ENCODE measurements at places on chromosomes 13 and 19.

DNA sequence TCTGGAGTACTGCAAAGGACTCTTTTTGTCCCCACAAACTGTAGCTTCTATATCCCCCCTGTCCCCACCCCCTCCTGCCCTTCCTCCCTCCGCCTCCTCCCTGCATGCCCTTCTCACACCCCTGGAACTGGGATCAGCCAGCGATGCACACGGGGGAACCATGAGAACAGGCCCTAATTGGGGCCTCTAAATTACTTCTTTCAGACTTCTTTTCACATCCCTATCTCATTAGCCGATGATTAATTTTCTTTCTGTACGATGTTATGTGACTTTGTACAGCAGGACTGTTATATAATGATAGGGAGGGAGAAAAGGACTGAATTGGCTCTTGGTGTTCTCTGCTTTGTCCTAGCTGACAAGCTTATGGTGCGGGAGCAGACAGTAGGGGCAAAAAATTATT is 347.5 kb downstream of the DNAJC15 start:
- DNase-seq = no peak

DNA sequence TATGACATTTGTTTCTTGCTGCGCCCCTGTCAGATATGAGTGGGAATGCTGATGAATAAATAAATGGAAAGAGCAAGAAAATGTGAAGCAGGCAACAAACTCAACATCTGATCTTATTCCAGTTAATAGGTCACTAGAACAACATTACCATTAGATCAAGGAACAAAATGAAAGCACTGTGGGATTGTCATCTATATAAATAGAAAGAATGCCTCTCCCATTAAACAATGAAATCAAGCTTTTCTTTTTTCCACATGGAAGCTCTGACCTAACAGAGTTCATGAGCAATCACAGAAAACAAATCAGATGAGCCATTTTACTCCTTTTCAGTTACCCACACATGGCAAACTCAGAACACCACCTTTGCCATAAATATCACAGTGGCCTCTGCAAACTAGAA is 354.8 kb downstream of the SUCLA2 start:
- no peak for DNase-seq

DNA sequence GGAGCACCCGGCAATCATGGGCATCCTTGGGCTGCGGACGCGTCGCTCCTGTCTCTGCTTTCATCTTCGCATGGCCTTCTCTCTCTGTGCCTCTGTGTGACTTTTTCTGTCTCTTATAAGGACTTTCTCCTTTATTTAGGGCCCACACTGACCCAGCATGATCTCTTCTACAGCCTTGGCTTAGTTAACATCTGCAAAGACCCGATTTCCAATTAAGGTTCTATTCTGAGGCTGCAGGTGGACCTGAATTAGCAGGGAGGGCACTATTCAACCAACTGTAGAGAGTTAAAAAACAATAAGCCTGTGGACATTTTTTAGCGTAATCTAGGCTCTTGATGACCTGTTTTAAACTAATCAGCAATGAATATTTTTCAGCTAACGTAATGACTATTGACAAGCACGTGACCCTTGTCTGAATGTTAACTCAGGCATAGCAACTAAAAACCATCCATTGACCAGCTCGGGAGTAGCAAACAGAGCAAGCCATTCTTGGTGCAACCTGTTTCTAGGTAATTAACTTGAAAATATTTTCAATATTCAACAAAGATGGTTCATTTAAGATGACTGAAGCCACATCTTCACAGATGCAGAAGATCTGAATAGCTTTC is 15.2 kb downstream of the F10 start:
- no peak for DNase-seq

DNA sequence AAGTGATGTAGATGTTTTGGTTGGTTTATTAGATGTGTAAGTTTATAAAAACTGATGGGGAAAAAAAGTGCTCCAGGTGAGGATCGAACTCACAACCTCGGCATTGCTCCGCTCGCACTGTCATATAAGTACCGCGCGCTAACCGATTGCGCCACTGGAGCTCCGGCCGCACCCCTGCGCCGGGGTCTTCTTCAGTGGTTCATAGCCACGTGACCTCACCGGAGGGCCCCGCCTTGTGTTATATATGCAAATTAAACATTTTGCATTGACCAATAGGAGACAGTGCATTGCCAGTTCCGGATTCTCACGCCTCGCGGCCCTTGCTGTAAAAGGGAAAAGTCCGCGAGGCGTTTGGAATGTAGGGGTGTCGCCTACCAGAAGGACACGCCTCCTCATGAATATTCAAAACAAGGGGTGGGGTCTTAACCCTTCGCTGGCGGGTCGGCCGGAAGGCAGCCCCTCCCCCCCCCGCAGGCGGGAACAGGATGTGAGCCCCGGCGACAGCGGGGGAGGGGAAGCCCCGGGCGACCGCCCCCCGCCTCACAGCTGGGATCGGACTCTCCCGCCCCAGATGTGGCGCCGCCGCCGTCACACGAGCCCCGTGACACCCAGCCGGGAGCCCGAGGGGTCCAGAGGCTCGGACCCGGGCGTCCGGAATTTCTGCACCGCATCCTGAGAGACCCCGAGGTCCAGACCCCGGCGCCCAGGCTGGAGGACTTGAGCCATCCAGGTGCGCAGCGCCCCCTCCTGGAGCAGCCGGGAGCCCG is at the start of gene PLEKHG2:
PLEKHG2 (plus strand) TSS at position 570 of the 767 bp plus-strand sequence. CDS start 1,418 bp downstream, outside the sequence.
- peak; percentile 98 for DNase-seq

DNA sequence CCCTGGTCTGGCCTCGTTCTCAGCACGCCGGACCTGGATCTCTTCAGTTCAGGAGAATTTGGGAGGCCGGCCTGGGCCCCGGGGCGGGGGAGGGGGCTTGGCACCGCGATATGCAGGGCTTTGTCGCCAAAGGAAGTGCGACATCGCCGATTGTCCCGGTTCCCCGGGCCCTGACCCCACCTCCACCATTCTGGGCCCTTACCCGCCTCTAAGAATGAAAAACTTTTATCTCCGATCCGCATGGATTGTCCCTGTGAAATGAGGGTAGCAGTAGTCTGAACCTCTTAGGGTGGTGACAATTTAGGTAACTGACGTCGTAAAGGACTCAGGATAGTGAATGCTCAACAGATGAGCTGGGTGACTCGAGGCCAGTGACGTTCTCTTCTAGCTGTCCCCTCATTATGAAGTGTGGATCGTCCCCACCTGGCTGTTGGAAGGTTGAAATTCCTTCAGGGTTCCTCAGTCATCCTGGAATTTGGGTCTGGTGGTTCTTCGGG is 650 bp downstream of the DDA1 start:
- no peak for DNase-seq

- no peak for DNase-seq
Observed at GRCh38 chr13:39577838-39578491, 25.0 kb downstream of the LHFPL6 start.

- DNase-seq = no peak
Observed at GRCh38 chr13:30179597-30180276, 127.6 kb downstream of the KATNAL1 start.

DNA sequence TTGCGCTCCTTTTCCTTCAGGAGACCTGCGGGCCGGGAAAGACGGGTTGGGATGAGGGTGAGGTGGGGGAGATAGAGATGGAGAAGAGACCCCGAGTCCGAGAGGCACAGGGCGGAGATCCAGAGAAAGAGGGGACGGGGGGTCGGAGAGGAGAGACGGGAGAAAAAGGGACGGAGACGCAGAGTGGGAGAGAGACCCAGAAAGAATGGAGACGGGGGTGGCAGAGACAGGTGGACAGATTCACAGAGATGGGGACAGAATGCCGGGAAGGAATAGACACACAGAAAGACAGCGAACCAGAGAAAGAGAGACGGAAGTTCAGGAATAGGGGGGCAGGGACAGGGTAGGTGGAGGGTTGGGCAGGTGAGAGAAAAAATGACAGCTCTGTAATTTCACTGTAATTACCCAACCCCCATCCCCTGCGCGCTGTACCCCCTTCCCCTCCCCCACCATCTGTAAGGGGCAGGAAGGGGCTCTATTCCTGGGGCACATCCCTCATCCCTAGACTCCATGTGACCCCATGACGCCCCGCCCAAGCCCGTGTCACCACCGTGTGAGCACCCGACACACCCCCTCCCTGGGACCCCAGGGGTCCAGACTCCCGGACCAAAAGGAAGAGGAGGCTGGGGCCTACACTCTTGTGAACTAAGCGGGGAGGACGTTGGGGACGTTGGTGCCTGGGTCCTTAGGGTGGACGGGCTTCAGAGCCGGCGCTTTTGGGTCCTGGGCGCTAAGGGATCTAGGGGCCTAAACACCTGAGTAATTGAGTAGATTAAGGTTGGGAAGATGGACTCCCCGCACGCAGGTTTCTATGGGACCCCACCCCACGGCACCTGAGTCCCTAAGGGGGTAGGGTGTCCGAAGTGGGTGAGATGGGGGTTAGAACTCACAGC is 967 bp downstream of the DBP start:
- DNase-seq = no peak

All from CD4-positive, alpha-beta T cell treated with Interleukin-15 for 4 hours (primary cell).